ENCODE measurements at places on chromosomes 7 and 10. TPM values are rescaled to one million over a fixed set of nuclear protein-coding genes. Genes with fewer than 3 reads are reported as not detected.

DNA sequence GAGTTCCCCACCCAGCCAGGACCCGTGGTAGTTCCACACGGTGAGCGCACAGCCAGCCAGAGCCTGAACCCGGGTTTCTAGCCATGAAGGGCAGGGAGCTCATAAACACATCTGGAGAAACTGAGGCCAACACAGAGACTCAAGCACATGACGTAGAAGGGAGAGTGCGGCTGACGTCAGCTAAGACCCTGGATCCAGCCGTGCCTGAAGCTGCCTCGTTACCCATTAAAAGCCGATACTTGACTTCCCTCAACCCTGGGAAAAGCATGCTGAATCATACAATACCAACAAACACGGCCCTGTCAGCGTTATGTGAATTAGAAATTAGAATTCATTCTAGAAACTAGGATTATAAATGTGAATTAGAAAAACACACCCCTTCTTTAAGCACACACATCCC, 65.2 kb upstream of the PDGFA start:
- peak; percentile 18 for DNase-seq

The CARD11 gene
- 0.41 TPM for total RNA-seq

GRCh38 chr7:6106140-6106904, 75.1 kb downstream of the ANKRD61 start:
- no peak for DNase-seq

DNA sequence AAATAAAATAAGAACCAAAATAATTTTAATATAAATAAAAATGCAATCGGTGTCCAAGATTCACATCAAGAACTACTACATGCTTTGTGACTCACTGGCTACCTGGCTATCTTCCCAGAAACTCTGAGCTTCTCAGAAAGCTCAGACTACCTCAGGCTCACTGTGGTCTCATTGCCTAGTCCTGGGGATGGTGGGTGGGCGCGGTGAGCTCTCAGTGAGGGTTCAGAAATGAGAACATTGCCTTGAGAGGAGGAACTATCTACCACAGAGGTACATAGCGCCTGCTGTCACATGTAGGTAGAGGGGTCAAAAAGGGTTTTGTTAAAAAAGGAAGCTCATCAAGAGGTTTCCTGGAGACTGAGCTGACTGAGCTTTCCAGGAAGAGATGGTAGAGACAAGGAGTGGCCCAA, 108.0 kb downstream of the WDFY4 start:
- no peak for DNase-seq

All from Right ventricle myocardium inferior (tissue), 1 donor.